CD4-positive, alpha-beta T cell treated with Interleukin-15 for 1 hour (primary cell): ENCODE measurements at places on chromosomes 3 and 15.
A peak's percentile ranks its signal among the peaks of the same experiment; 100 is the strongest.

GRCh38 chr15:74892313-74892712 lies 2.5 kb downstream of the MPI start:
- no peak for DNase-seq

- no peak for DNase-seq
Measured at GRCh38 chr15:64774037-64774628, 1.3 kb downstream of the RBPMS2 start.

DNA sequence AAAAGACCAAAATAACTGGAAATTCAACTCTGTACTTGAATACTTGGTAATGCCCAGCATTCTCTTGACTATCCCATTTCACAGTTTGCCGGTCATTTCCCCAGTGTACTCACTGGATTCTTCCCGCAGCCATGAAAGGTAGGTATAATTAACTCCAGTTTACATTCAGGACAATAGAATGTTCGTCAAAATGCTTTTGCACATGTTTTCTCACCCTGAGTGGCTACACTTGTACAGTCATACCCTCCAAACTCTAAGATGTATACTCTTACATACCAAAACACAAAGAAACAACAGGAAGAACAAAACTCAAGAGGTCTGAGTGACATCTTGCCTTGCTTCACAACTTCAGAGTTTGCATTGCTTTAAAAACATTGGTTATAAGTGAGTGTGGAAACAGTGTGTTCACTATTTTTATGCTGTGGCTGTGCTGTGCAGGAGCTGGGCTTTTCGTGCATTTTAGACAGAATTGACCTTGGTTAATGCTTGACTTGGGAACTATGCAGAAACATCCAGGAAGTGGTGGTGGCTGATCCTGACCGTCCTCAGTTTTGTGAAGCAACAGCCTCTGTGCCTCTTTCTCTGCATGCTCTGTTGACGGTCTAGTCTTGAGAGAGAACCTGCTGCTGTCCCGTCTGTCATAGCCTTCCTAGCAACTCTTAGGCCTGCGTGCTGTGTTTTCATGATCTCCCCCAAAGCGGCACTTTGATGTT lies 90.5 kb downstream of the IGF1R start:
- DNase-seq = no peak

- DNase-seq = no peak
Measured at GRCh38 chr15:33551860-33552259, 241.1 kb downstream of the RYR3 start.

GRCh38 chr3:133455281-133455680 lies 55.4 kb downstream of the BFSP2 start:
- no peak for DNase-seq

DNA sequence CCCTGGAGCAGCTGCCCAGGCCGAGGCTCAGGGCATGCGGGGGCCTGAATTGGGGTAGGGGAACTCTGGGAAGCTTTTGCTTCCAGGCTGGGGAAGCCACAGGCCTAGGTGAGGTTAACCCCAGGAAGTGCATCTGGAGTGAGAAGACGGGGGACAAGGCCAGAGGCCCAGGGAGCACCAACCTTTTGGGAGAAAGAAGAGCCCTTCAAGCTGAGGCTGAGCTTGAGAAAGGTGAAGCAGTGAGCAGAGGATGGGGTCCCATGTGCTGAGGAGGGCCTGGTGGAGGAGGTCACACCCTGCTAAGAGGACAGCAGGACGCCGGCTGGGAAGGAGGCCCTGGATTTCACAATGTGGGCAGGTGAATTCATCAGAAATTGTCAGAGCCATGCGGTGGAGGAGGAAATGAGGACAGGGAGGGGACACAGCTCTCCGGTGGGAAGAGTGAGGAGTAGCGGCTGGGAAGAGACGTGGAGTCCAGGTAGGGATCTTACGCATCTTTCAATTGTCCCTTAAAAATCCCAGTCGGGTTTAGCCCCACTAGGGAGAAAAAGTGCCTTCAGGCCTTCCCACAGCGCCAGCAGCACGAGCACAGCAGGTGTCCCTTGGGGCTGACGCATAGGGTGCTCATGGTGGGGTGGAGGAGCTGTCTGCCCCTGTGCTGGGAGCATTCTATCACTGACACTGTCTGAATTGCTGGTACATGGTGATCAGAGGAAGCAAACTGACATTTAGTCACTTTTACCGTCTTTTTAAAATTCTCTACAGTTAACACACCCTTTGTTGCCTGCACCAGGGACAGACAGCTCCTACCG lies 50.9 kb downstream of the HCN4 start:
- DNase-seq = no peak

GRCh38 chr3:21551019-21551418 lies 200.0 kb downstream of the ZNF385D start:
- no peak for DNase-seq

DNA sequence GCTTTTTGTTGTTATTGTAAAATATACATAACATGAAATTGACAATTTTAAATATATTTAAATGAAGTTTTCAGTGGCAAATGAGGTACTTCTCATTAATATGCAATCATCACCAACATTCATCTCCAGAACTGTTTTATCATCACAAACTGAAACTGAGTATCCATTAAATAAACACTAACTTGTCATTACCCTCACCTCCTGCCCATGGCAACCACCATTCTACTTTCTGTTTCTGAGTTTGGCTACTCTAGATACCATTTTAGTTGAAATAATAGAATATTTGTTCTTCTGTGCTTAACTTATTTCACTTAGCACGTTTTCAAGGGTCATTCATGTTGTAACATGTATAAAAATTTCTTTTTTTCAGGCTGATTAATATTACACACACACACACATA lies 834.3 kb downstream of the PLOD2 start:
- DNase-seq = no peak

DNA sequence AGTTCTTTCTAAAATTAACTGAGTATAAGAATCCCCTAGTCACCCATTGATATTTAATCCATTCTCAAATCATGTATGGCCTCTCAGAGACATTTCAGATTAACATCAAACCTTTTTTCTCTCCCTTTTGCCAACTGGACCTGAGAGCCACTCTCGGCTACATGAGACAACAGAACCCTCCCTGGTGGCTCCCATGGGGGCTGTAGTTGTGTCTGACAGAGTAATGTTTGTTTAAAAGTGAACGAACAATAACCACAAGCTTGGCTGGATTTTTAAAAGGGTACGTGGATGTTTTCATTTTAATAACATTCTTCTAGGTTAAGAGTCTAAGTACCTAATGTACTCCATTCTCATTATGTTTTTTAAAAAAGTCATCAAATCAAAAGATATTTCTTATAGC lies 37.1 kb downstream of the P3H2 start:
- no peak for DNase-seq

GRCh38 chr3:195601382-195601781 lies 17.6 kb upstream of the APOD start:
- DNase-seq = no peak

GRCh38 chr15:55740981-55741832 lies 1.7 kb downstream of the PRTG start:
- no peak for DNase-seq

- DNase-seq = no peak
Measured at GRCh38 chr3:134628884-134629283, 21.9 kb downstream of the KY start.

GRCh38 chr3:141426404-141427034 lies 58.2 kb downstream of the ZBTB38 start:
- DNase-seq = no peak

GRCh38 chr3:153927107-153927506 lies 194.1 kb upstream of the ARHGEF26 start:
- no peak for DNase-seq

GRCh38 chr15:50113187-50113505 lies 5.9 kb downstream of the ATP8B4 start:
- DNase-seq = no peak

DNA sequence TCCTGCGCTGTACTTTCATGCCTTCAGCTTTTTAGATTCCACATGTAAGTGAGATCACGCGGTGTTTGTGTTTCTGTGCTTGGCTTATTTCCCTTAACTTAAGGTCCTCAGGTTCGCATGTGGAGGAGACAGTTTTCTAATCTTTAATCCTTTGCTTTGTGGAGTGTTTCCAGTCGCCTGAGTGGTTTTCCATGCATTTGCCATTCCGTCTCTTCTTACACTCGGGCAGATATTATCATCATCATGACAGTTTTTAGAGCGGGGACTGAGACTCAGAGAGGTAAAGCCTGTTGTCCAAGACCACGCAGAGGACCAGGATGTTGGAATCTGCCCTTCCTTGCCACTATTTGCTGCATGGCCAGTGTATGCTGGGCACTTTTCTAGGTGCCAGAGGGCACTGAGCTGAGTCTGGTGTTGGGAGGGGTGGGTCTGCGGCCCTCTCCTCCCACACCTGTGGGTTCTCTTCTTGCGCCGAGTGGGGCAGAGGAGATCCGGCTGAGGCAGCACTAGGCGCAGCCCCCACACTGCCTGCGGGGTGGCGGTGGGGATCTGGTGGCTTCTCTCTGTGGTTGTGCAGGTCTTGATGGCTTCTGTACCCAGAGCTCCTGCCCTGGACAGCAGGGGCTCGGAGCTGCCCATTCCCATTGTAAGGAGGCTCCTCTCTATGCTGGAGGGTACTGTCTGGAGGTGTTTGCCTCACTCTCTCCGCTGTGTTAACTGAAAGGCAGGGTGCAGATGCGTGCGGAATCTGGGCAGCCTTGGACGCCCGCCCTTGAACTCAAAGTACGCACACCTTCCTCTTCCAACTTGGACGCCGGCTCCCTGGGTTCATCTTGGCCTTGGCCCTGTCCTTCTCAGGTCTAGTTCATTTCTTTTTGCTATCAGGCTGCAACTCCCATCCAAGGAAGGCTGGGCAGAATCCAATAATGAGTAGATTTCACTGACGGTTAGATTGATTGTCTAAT lies 156.0 kb upstream of the RGMA start:
- no peak for DNase-seq

- no peak for DNase-seq
Measured at GRCh38 chr3:132180337-132180791, 136.8 kb upstream of the ACP3 start.

DNA sequence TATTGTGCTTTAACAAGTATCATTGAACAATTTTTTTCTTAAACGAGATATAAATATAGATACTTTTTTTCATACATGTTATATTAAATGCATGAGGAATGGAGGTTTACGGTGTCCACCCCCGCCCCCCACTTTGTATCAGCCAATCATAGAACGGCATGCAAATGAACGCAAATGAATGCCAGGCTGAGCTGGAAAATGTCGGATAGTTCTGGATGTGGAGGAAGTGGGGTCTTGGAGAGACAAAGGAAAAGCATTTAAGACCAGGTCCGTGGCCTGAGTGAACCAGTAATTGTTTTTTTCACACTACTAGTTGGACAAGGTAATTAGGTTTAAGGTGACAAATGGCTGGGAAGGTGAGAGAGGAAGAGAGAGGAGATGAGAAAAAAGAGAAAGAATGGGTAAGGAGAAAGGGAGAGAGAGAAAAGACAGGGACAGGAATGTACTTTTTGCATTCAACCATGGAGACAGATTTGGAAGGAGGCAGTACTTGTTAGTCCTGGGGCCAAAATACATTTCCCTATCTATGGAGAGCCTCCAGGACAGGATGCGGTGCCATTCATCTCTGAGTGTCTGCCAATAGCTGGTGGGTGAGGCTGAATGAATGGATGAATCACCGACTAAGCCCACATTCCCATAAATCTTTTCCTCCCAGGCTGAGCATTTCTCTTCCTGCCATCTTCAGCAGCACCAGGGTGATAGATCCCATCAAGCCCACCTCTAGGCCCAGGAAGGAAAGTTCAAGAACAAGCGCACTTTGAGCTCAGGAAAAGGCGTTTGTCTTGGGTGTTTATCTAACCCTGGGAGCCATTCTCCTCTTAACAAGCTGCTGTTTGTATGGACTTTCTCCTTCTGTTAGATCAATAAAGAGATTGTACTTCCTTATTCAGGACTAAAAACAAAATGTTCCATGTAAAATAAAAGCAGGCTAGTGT lies 1.4 kb upstream of the RAD18 start:
- DNase-seq = no peak

- DNase-seq = no peak
Measured at GRCh38 chr15:95208988-95209387, 977.6 kb downstream of the MCTP2 start.

GRCh38 chr3:124984754-124985153 lies 50.2 kb upstream of the MUC13 start:
- DNase-seq = no peak

DNA sequence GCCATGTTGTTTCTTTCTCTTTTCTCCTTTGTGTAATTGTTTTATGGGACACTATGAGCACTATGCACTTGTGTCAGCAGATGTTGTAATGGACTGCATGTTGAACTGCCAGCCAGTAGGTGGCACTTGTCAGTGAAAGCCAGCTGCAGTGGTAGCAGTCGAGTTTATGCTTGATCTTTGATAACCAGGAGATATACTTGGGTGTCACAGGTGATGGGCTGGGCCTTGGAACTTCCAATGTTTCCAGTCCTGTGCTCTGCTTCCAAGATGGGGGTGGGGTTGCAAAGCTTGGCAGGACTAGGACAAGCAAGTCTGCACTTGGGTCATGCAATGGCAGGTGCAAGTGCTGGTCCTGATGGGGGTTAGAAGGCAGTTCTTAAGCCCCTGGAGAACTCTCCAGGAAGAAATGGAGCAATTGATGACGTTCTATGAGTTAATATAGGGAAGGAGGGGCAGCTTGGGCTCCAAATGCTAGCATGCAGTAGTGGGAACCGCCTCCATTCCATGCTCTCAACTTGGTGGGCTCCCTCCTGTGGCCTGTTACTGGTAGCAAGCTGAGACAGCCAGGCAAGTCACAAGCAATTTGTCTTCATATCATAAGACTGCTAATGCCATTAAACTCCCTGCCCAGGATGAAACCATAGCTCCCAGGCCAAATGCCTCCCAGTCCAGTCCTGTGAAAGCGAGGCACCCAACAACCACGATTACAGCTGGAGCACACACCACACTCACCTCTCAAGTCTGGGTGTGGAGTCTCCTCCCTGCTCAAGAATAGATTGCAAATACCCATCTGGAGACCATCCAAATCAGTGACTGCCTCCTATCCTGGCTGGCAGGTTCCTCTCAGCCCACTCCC lies 287.2 kb downstream of the CGGBP1 start:
- peak; percentile 46 for DNase-seq

- DNase-seq = no peak
Measured at GRCh38 chr3:145900056-145900829, 260.7 kb downstream of the PLOD2 start.

DNA sequence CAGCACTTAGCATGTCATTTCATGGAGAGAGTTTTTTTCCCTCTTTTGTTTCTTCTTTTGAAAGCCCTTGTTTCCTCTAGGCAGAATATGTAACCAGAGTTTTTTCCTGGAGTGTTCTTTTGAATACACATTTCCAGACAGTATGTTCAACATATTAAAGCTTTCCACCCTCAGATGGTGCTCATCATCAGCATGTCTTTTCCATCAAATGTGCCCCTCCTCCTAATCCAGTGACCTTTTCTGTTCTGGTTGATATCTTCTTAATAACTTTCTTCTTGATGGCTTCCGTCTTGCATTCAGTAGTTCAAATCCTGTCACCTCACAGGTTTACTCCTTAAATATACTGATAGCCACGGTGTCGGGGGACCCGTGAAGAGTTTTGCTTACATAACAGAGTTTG lies 78.6 kb downstream of the FNDC3B start:
- no peak for DNase-seq

DNA sequence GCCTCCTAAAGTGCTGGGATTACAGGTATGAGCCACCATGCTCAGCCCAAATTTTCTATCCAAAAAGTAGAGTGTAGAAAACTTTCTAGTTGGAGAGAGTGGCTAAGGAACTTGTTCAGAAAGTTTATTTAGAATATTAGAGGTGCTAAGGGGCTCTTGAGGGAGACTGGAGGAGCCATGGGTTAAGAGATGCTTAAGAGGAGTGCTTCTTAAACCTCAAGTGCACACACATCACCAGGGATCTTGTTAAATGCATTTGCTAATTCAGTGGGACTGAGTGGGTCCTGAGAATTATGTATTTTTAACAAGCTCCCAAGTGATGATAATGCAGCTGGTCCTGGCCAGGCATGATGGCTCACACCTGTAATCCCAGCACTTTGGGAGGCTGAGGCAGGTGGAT lies 29.7 kb upstream of the SLMAP start:
- no peak for DNase-seq

- peak; percentile 21 for DNase-seq
Measured at GRCh38 chr3:151584566-151584965, 123.7 kb upstream of the IGSF10 start.
